ENCODE measurements at places on chromosomes 7 and 10. TPM values are rescaled to one million over a fixed set of nuclear protein-coding genes. Genes with fewer than 3 reads are reported as not detected.

The BET1 gene
- 21.5 TPM for total RNA-seq

The SFTPA1 gene
- not detected for total RNA-seq

The ABCC2 gene
- 0.64 TPM for total RNA-seq

The GHRHR gene
- total RNA-seq, result not detected

The KAT6B gene
- 17.9 TPM for total RNA-seq

The NFKB2 gene
- 345 TPM for total RNA-seq

The LRRC61 gene
- 13.3 TPM for total RNA-seq

The CCDC3 gene
- 0.14 TPM for total RNA-seq

The PCDH15 gene
- not detected for total RNA-seq
